ENCODE measurements at places on chromosomes 3 and 15.

DNA sequence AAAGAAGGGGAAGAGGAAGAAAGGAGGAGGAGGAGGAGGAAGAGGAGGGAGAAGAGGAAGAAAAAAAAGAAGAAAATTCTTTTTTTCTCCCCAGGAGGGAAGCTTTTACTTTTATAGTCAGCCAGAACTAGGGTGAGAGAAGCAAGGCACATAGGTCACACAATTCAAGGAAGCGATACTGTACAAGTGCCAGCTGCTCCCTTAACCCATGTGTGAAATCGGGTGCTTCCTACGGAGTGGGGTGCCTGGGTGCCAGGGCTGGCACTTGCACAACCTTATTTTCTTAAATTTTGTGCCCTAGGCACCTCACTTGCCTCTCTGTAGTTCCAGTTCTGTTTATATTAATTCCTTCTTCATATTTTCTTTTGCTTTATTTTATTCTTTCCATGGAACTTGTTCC, 150.4 kb downstream of the LIPC start:
- no peak for DNase-seq

- DNase-seq = no peak
These were observed 112.5 kb downstream of the FOXB1 start for GRCh38 chr15:60116456-60117089.

DNA sequence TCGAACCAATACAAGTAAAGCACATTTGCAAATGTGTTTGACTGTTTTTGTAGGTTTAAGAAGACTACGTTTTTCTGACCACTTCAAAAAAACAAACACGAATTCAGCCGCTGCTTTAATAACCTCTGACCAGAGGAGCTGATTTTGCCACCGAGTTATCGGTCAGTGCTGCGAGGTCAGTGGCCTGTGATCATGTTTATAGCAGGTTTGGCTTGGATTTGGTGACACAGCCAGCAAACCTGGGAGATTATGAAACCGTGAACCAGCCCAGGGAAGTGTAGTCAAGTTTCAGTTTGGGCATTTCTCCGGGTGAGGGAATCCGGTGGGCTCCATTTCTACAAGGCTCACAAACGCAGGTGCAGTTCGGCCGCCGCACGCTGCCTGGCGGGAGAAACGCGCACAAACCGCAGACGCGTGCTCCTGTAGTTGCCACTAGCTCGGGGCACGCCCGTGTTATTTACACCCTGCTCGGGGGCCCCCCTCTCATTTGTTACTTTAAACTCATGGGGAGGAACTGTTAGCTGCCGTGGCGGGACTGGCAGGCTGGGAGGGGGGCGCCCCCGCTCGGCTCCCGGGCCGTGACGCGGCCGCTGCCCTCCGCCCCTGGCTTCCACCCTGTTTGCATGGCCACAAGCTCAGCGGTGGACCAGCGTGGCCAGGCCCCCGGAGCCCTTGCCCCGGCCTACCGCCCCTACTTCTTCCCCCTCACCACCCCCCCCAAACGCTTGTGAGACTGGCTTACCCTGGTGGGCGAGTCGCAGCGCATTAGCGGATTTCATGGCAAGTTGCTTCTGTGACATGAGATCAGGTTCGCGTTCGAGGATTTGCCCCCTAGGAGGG, 13.6 kb upstream of the ONECUT1 start:
- no peak for DNase-seq

DNA sequence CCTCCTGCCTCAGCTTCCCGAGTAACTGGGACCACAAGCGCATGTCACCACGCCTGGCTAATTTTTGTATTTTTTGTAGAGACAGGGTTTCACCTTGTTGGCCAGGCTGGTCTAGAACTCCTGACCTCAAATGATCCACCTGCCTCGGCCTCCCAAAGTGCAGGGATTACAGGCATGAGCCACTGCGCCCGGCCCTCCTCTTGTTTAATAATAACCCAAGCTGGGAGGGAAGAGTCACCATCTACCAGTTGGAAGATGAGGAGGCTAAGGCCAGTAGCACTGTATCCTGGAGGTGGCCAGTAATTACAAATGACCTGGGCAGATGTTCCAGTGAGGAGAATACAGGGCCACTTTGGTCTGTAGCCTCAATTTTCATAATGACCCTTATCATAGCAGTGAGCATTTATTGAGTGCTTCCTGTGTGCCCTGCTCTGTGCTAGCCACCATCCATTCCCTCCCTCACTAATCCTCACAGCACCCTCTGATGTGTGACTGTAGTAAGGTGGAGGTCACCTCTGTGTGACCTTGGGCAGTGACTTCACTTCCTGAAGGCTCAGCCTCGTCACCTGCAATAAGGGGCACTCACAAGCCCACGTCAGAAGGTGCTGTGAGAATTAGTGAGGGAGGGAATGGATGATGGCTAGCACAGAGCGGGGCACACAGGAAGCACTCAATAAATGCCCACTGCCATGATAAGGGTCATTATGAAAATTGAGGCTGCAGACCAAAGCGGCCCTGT, 64.2 kb downstream of the ABTB1 start:
- no peak for DNase-seq

DNA sequence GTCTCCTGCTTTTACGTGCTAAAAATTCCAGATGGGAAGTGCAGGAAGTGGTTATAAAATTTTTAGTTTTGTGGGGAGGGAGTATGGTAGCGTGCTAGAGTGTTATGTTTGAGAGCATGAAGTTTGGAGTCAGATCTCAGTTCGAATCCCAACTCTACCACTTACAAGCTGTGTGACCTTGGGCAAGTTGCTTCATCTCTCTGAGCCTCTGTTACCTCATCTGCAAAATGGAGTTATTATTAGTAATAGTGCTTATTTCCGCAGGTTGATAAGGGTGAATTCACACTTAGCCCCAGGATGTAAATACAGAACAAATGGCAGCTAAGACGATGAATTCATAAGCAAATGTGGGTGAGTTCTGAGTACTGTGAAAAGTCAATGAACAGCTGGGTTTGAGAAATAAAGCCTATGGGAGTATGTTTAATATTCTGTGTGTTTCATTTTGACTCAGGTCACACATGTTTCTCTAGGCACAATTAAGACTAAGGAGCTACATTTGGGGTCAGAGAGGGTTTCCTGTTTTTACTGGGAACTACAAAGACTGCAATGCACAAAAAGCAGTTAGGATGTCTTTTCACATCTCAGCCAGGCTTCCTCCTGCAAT, 73.1 kb upstream of the FEZF2 start:
- no peak for DNase-seq

- DNase-seq = no peak
These were observed 2.4 kb downstream of the CISH start for GRCh38 chr3:50609071-50609762.

- DNase-seq = no peak
These were observed 67.8 kb downstream of the GPR176 start for GRCh38 chr15:39852250-39852649.

DNA sequence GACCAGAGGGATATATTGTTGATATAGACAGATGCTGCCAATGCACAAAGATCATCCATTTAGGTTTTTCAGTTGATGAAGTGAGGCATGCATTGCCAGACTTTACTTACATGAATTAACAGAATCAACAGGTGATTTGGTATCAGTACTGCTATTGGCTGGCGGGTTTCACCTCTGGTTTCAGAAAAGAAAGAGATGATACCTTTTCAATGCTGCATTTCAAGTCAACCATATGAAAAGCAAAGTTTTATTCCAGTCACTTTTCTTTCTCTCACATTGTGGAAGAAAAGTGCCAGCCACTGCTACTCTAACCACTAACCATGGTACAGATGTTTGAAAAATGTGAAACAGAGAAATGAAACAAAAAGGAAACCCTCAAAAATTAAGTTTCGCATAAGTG, 289.1 kb downstream of the TIGIT start:
- no peak for DNase-seq

DNA sequence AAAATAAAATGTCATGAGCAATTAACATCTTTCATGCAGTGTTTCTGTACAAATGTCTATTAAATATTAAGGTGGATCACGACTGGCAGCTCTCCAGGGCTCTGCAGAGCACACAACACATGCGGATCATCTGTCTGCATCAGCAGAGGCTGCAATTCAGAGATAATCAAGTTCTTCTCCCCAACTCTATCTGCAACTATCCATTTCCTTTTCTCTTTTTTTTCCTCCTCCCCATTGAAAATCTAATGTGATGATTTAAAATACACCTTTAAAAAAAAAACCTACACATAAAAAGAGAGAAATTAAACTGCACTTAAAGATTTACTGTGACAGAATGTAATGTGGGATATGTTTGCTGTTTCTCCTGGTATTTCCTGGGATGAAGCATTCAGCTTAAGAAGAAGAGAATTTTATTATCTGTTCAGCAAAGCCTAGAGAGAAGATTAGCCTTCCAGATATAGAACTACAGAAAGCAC, 352.6 kb upstream of the CCDC54 start:
- no peak for DNase-seq

- DNase-seq = no peak
These were observed 69.6 kb upstream of the STRIT1 start for GRCh38 chr3:155362808-155363689.

GRCh38 chr15:95698951-95699350, 631.5 kb upstream of the NR2F2 start:
- DNase-seq = no peak

GRCh38 chr3:19866751-19867347, 67.2 kb downstream of the EFHB start:
- peak; percentile 58 for DNase-seq

DNA sequence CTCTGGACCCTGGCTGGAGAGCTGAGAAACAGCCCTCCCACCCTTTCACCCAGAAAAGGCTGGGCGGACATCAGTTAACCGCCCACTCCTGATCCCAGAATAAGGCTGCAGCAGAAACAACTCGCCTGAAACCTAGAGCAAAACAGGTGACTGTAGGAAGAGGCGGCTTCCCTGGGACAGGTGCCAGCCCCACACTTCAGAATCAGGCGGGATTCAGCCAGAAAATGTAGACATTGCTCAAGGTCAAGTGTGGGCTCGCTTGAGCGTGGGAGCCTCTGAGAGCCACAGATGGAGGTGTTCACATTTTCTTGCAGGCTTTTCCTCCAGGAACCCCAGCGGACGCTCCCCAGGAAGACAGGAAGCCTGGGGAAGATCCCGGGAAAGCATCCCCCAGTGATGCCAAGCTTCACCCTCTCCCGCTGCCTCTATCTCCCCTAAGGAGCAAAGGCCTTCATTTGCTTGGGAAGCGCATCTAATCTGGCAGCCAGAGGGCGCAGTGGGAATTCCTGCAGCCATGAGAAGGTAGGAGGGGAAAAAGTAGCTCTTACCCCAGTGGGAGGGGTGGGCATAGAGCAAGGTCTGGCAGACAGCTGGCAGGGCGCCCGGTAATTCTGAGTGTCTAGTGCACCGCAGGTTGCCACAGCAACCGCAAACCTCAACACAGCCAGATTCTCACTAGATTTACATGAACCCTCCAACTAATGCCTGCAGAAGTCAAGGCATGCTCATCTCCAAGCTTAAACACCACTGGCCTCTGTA, 77.7 kb downstream of the OCA2 start:
- DNase-seq = no peak

DNA sequence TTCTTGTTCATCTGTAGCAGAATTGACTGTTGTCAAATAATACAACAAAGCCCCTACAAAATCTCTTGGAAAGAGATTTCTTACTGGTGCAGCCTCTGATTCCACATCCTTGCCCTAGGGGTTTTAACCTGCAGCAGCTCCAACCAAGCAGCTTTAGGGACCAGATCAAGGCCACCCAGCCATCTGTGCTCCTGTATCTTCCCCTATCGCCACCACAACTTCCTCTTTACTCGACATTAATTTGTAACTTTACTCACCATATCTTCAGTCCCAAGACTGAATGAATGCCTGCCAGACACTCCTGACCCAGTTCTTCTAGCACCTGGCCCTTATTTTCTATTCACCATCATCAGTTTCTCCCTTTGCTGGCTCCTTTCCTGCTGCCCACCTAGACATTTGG, 156.6 kb upstream of the IL12A start:
- DNase-seq = no peak

DNA sequence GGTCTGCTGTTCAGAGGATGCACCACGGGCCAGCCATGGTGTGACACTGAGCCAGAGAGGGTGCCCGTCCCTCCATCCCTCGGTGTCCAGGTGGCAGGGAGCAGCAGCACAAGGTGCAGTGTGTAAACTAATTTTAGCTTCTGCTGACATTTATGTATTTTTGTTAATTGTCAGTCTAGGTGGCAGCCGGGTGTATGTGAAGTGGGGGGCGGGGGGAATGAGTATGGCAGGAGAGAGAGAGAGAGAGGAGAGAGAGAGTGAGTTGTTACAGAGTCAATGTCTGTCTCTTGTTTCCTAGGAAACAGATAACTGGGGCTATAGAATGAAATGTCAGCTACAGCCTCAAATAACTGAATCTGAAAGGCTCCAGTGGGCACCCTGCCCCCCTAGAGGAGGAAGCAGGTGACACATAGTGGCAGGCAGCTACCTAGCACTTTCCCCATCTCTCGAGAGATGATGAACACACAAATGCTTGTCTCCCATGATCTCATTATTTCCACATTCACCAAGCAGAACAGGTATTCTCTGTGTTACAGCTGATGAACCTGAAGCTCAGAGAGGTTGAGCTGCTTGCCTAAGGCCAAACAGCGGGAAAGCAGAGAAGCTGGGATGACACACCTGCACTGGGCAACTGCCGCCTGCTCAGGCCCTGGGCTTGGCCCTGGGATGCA, 24.7 kb downstream of the RASGRF1 start:
- DNase-seq = no peak

- peak; percentile 39 for DNase-seq
These were observed 4.2 kb downstream of the TEX264 start for GRCh38 chr3:51675201-51675611.
